Hair follicle dermal papilla cell (primary cell): ENCODE measurements at places on chromosomes 4 and X. TPM values are rescaled to one million over a fixed set of nuclear protein-coding genes. Genes with fewer than 3 reads are reported as not detected.

TLR10 gene
- total RNA-seq, result not detected in 2 replicates

GLRA3 gene
- under 0.01 TPM in 1 of 2 replicates, not detected in the other for total RNA-seq

CENPE gene
- total RNA-seq, result 2.3 and 2.4 TPM in 2 replicates

DTHD1 gene
- not detected in 2 replicates for total RNA-seq

POLN gene
- 3.2 and 3.5 TPM in 2 replicates for total RNA-seq

CPZ gene
- total RNA-seq, result 17.5 and 22.4 TPM in 2 replicates

ANXA5 gene
- total RNA-seq, result 964 and 1,004 TPM in 2 replicates

IL2RG gene
- not detected in 2 replicates for total RNA-seq

NAA11 gene
- not detected in 2 replicates for total RNA-seq

FRAS1 gene
- total RNA-seq, result 9.0 and 20.6 TPM in 2 replicates

SCML2 gene
- total RNA-seq, result 2.4 and 2.6 TPM in 2 replicates

RAB33A gene
- 0.49 and 0.65 TPM in 2 replicates for total RNA-seq

SPCS3 gene
- 99.0 and 110 TPM in 2 replicates for total RNA-seq

MAMLD1 gene
- 1.7 and 1.9 TPM in 2 replicates for total RNA-seq

PNMA6F gene
- total RNA-seq, result not detected in 2 replicates

PRDM5 gene
- total RNA-seq, result 28.5 and 56.8 TPM in 2 replicates

POF1B gene
- not detected in 2 replicates for total RNA-seq

STATH gene
- total RNA-seq, result not detected in 2 replicates

SPP1 gene
- 2.3 and 22.7 TPM in 2 replicates for total RNA-seq

FGB gene
- not detected in 2 replicates for total RNA-seq

RIBC1 gene
- total RNA-seq, result 0.65 and 0.73 TPM in 2 replicates

HSFX3 gene
- total RNA-seq, result not detected in 2 replicates

ZCCHC18 gene
- 0.12 and 0.16 TPM in 2 replicates for total RNA-seq

TBC1D8B gene
- 11.7 and 14.4 TPM in 2 replicates for total RNA-seq

MAGEC3 gene
- not detected in 2 replicates for total RNA-seq

FAM149A gene
- 1.8 and 4.1 TPM in 2 replicates for total RNA-seq

SUPT20HL2 gene
- total RNA-seq, result not detected in 2 replicates

C4orf51 gene
- total RNA-seq, result not detected in 2 replicates
